ENCODE measurements at places on chromosomes 1 and 21. TPM values are rescaled to one million over a fixed set of nuclear protein-coding genes. Genes with fewer than 3 reads are reported as not detected.

GRCh38 chr1:85504417-85504816 is 39.5 kb upstream of the DDAH1 start:
- H3K4me3 ChIP-seq, result no peak overlapping the region
- no peak for DNase-seq
- no peak overlapping the region for H3K27ac ChIP-seq
- no peaks in the 10 kb centered on the region for H3K4me1 ChIP-seq

GRCh38 chr1:233112186-233113008 is 162.0 kb downstream of the NTPCR start:
- H3K4me3 ChIP-seq, result peak overlapping the region; percentile 68
- no peak overlapping the region for H3K27ac ChIP-seq
- H3K4me1 ChIP-seq, result peaks cover 25% of the 10 kb centered on the region
- DNase-seq, result no peak
- peaks cover 3% of the 10 kb centered on the region for H3K36me3 ChIP-seq

DNA sequence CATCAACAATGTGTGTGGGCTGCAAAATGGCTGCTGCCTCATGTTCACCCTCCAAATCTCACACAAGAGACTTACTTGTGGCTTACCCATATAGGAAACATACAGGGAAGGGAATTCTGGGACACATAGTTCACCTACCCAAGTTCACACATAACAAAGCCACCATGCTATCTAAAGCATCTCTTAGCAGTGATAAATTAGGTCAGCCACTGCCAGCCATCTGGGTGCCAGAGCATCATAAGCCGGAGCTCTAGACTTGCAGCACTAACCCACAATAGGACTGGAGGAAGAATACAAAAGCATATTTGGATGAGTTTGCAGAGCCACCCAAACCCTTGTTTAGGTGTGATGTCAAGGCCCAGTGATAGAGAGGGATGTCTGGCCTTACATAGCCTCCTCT is 321.7 kb downstream of the SEC16B start:
- H3K27ac ChIP-seq, result no peak overlapping the region
- no peaks in the 10 kb centered on the region for H3K4me1 ChIP-seq
- no peaks in the 10 kb centered on the region for H3K36me3 ChIP-seq
- H3K4me3 ChIP-seq, result no peak overlapping the region

DNA sequence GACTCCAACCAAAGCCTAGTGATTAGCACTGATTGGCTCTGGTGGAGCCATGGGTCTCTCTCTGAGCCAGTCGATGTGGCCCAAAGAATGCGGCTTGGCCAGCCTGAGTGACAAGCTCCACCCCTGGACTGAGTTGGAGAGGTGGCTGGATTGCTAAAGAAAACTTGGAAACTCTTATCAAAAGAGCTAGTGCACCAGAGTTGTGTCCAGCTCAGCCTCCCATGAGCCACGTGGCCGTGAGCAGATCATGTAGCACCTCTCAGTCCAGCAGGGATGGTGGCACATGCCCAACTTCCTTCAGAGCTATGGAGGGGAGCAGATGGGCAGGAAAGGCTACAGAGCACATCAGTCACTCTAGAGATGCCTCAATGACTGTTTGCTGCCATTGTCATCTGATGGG is 142.8 kb upstream of the VAMP3 start:
- H3K4me1 ChIP-seq, result no peaks in the 10 kb centered on the region
- H3K4me3 ChIP-seq, result no peak overlapping the region
- peaks cover 13% of the 10 kb centered on the region for H3K27me3 ChIP-seq
- H3K27ac ChIP-seq, result no peak overlapping the region
- DNase-seq, result no peak

- no peak overlapping the region for H3K27ac ChIP-seq
- H3K27me3 ChIP-seq, result peaks cover 8% of the 10 kb centered on the region
- H3K4me1 ChIP-seq, result peaks cover 39% of the 10 kb centered on the region
Observed at GRCh38 chr1:92994105-92994712, 32.9 kb upstream of the DIPK1A start.

The NBPF10 gene
- 2.3 TPM for total RNA-seq

The FMO1 gene
- total RNA-seq, result not detected
